ENCODE measurements at places on chromosomes 2 and 18.

GRCh38 chr2:238299803-238300202 lies 11.4 kb upstream of the PER2 start:
- no peak for DNase-seq

GRCh38 chr2:84970210-84970867 lies 622 bp upstream of the KCMF1 start:
- DNase-seq: peak; percentile 38

DNA sequence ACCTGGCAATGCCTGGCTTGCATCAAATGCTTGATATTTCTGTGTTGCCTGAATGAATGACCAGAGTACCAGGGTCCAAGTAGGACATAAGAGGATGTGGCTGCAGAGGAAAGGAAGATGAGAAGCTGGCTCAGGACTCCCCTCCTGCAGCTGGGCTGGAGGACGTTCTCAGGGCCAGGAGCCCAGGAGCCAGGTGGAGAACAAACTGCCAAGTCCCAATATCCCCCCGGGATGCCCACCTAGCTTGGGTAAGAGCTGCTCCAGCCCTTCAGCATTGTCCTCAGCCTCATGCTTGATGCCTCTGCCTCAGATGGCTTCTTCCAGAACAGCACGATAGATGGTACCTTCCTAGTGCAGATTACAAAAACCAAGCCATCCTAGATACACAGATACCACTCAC lies 8.6 kb upstream of the ATP6V1B1 start:
- no peak for DNase-seq

- no peak for DNase-seq
Observed at GRCh38 chr2:174916270-174916930, 88.8 kb downstream of the CHN1 start.

GRCh38 chr2:223071139-223071538 lies 19.1 kb downstream of the KCNE4 start:
- no peak for DNase-seq

GRCh38 chr18:3664563-3665178 lies 214.7 kb downstream of the TGIF1 start:
- no peak for DNase-seq
